ENCODE measurements at places on chromosomes 5 and 9.

- no peak for DNase-seq
Measured at GRCh38 chr9:91847581-91848091, 102.4 kb downstream of the ROR2 start.

GRCh38 chr5:109719978-109720377, 30.3 kb downstream of the MAN2A1 start:
- DNase-seq, result no peak

DNA sequence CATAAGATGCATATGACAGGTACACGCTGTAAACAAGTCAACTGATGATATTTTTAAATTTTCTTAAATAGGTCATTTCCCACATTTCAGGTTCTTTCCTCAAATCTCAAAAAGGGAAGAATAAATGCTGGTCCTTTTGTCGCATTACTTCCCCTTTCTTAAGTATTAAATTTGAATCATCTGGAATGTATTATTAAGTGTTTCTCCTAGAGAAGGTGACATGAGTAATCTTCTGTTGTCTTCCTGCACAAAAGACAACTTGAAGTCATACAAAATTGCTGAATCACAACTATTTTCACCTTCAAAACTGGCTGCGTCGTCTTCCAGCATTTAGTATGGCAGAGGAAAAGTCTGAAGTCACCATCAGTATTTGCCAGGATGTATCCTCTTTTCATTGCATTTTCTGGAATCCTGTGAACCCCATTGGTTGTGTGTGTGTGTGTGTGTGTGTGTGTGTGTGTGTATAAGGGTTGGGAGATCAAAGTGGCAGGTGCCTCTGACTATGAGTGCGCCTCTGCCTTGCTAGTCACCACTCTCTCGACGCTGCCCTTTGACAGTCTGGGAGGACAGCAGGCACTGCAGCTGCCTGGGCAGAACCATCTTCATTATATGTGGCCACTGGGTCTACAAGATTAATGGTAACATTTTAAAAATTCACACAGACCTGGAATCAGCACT, 86.9 kb downstream of the MVB12B start:
- DNase-seq, result peak; percentile 49

- no peak for DNase-seq
Measured at GRCh38 chr5:110159202-110159601, 469.5 kb downstream of the MAN2A1 start.

DNA sequence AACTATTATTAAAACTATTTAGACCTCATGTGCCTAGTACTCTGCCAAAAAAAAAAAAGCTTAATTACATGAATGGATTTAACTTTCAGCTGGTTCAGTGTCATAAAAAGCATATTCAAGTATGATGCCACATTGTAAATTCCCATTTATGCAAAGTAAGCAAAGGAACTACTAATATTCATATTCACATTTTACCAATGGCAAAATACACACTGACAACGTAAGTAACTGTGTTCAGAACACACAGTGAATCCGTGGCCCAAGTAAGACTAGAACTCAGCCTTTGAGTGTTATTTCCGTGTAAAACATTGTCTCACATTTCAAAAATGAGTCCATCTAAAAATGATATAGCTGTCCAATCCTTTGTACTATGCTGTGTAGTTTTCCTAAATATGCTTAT, 56.8 kb downstream of the PPP2R2B start:
- DNase-seq, result no peak

- peak; percentile 58 for DNase-seq
Measured at GRCh38 chr9:87628346-87628745, 97.6 kb upstream of the CTSL start.

DNA sequence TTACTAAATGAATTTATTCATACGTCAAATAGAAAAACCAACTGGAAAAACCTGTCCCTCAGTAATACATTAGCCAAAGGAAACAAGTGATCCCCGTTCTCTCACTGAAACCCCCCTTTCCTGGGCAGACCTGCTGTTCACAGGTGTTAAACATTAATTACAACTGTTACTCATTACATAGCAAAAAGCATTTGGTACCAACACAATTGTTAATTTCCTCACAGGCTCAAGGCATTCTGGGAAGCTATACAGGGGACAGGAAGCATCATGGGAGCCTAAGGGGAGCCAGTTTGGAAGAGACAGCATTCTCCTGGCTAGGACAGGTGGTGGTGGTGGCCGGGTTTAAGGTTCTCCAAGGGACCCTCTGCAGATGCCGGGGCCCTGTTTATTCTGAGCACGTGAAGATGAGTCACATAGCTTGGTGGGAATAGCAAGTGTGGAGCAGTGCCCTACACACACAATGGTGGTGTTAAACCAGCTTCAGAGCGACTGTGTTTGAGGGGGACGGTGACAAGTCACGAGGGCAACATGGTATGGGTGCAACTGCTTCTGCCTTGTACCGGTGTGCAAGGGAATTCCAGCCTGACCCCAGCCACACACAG, 62.6 kb upstream of the SLC25A51 start:
- DNase-seq, result no peak

- DNase-seq, result no peak
Measured at GRCh38 chr5:163964671-163965070, 459.3 kb downstream of the MAT2B start.

DNA sequence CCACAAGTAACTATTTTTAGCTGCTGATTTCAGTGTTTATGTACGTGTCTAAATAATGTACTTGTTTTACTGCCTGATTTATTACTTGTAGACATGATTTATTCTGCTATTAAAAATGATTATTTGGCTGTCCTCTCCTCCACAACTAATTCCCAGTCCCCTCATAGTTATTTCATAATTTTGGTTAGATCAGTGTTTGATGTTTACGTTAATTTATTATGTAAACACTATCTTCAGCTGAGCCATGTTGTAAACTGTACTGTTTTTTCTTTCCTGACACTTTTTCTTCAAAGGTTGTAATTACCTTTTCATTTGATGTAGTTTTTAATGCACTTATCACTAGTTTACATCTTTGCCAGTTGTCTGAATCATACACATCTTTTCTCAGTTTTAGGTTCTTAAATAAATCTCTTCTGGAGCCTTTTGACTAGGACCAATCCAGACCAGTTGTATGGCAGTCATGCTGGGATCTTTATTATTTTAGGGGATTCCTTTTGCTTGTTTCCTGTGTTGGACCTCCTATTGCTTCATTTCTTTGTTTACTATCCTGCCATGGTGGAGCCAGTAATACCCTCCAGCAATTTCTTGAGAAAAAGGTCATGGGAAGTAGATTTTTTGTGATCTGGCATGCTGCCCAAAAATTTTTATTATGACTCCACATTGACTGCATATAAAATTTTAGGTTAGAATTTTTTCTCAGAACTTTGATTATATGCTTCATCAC, 16.1 kb downstream of the AP3S1 start:
- DNase-seq, result peak; percentile 6

GRCh38 chr5:57258052-57258451, 84.2 kb downstream of the GPBP1 start:
- DNase-seq, result no peak

DNA sequence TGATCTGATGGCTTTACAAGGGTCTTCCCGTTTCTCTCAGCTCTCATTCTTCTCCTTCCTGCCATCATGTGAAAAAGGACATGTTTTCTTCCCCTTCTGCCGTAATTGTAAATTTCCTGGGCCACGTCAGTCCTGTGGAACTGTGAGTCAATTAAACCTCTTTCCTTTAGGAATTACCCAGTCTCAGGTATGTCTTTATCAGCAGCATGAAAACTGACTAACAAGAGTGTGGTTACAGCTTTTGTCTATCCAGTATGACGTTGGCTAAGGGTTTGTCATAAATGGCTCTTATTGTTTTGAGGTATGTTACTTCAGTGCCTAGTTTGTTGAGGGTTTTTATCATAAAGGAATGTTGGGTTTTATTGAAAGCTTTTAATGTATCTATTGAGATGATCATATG, 501.6 kb downstream of the CAAP1 start:
- DNase-seq, result no peak

- DNase-seq, result no peak
Measured at GRCh38 chr5:16837305-16837704, 98.8 kb downstream of the MYO10 start.

GRCh38 chr5:165321912-165322311, 1816.5 kb downstream of the MAT2B start:
- DNase-seq, result no peak

DNA sequence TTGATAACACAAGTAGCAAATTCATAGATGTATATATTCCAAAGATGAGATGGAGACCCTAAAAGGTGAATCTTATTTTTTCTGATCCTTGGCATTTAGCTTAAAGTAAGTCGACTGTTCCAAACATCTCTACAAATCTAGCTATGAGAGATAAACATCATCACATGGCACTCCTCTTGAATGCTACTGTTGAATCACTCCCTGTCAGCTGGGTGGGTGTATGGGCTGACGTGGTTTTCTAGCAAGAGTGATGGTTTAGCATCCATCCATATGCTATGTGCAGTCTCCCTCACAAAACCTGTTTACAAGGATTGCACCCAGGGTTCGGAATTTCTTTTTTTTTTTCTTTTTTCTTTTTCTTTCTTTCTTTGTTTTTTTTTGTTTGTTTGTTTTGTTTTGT, 13.8 kb downstream of the ACO1 start:
- DNase-seq, result peak; percentile 34

DNA sequence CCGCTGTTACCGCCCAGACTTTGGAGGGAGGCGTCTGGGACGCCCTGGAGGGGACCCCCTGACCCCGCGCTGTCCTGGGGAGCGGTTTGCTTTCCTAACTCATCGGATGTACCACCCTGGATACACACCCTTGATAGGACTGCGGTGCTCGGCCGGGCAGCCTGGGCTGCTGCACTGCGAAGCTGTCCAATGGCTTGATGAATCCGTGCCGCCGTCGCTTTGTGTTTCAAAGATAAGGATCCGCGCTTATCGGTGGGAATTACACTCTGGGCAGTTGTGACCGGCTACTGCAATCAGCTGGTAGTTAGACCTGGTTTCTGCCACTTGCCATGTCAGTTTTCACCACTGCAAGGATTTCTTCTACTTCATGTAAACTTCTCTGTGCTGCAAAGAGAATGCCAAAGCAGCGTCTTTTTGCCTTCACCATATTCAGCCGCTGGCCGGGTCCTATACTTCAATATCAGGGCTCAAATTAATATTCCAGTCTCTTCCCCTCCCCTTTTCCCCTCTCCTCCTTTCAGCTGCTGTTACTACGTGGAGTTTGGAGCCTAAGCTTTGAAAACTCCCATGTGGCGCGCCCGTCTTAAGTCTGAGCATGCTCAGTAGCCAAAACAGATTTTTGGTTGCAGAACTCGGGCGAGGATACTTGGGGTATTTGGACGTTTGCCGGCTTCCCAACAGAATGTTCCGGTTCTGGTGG, 727 bp downstream of the SMAD5 start:
- DNase-seq, result peak; percentile 45

DNA sequence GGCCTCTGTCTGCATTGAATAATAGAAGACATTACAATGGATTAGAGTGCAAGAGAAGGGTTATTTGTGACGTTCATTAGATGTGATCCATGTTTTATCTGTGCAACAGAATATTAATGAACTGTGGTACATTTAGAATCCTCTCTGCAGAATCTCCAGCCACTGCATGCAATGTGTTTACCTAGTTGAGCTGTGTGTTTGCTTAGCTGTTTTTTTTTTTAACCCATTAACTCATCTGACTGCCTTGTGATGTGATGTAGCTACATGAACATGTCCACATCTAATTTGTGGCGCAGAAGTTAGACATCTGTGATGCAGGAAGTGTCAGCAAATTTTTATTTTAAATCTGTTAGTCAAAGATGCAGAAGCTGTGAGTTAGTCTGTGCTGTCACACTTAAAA, 236.9 kb downstream of the CD180 start:
- DNase-seq, result no peak

DNA sequence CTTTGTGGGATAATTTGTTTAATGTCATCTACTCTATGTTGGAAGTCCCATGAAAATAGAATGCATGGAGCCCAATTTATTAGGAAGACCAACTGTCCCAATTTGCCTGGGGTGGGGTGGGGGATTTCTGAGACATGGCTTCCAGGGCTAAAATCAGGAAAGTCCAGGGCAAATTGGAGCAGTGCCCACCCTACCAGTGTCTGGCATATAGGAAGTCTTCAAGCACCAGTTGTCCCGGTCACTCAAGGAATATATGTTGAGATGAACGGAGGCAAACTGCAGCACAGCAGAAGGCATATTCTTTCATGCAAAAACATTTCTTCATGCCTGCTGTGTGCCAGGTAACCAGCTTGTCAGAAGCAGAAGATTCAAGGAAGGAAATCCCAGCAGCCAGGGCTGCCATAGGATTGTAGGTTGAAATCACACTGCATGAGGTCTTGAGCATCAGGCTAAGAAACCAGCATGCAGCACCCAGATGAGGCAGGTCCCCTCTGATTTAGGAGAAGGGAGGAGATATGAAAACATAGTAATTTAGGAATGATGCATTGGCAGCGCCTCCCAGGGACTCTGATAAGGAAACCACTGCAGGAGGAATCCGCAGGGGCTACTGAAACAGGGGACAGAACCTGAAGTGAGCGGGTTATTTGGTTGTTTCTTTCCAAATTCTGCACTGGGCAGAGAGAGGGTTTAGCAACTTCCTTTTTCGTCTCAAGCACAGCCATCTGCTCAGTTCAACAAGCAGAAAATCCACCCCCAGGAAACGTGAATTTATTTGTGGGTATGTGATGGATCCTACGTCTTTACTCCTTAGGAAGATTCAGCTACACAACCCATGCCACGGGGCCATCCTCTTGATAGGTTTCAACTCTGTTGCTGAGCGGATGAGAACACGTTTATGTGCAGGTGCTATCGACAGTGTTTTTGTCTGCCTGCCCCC, 112.6 kb upstream of the CPEB4 start:
- peak; percentile 37 for DNase-seq

DNA sequence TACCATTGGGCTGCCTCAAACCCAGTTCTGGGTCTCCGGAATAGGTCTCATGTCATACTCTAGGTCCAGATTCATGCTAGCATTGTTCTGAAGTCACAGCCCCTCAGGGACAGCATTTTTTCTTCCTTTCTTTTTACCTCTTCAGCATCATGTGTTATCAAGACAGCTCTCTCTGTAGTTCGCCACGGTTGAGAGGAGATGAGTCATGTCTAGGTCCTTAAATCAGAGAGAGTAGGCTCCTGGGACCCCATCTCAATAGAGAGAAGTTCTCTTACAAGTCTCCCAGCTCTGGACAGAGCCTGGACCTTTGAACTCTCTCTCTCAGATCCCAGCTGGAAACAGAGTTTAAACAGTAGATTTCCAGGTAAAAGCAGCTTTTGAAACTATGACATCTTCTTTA, 332.4 kb upstream of the CD180 start:
- DNase-seq, result no peak

DNA sequence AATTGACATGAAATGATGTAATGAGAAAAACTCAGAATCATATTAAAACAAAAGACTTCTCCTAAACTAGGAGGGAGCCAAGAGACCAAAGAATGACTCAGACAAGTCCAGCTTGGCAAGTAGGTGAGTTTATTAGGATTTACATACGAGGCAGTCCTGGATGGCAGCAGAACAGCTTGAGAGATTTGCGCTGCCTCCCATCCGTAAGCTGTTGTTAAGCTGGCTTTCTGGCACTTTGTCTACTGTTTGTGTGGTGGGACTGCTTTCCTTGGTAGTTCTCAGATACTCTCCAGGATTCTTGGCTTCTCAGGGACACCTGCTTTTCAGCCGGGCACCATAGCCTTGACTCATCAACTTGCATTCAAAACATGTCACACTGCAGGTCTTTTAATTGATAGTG, 57.6 kb downstream of the COX7C start:
- no peak for DNase-seq

All from suppressor macrophage treated with lipopolysaccharide for 4 hours (primary cell).